ENCODE measurements at places on chromosomes 4 and X.

GRCh38 chr4:90226734-90227133, 99.5 kb downstream of the CCSER1 start:
- DNase-seq: no peak

- no peak for DNase-seq
Observed at GRCh38 chr4:9979101-9979701, 42.1 kb downstream of the SLC2A9 start.

GRCh38 chrX:6382284-6382683, 152.6 kb downstream of the VCX3A start:
- DNase-seq: no peak

DNA sequence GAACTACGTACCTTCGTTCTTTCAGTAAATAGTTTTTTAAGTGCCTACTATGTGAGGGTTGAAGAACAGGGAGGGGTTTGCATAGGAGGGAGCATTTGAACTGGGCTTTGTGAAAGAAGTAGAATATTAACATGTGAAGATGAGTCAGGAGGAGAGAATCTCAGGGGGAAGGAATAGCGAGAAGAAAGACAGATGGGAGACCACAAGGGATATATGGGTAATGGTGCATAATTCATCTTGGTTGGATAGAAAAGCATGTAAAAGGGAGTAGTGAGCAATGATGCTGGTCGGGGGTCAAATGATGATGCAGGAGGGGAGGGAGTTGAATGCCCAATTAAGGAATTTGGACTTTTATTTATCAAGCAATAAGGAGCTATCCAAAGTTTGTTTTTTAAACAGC, 52.7 kb downstream of the TMEM164 start:
- DNase-seq: no peak

- DNase-seq: no peak
Observed at GRCh38 chr4:77505275-77505957, 100.2 kb upstream of the CXCL13 start.

GRCh38 chr4:2049381-2049780, 9.7 kb upstream of the NAT8L start:
- no peak for DNase-seq

DNA sequence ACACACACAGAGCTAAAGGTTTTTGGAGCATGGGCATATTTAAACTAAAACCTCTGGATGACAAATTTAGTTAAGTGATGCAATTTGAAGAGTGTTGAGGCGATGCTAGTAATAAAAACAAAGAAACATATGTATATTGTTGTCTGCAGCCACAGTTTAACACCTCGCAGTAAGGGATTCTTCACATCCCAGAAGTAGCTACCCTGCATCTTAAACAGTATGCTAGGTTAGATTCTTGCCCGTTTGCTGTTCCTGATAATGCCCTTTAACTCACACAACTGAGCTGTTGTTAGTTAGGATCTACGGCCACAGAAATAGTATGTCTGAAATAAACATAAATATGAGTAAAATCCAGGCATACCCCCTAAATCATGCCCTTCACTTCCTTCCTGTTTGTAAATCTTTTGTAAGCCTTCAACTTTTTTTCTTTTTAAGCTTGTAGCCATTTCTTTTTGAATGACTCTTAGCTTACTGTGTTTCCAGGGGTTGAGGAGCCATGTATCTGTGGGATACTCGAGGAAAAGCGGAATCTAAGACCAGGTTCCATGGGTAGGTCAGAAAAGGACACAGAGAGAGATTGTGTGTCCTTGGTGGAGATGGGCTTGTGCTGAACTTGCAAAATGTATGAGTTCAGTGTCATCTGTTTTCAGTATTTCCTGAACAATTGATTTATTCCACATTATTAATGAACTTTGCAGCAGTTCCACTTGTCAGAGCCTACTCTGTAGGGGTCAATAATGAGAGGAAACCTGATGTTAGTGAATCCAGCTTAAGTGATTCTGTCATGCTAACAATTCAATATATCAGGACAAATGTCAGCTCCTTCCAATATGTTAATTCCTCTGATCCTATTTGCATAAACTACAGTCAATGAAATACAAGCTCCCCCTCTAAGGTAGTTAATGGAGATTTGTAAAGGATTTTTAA, 349.6 kb downstream of the GPAT3 start:
- no peak for DNase-seq

GRCh38 chr4:4733663-4734062, 125.8 kb upstream of the MSX1 start:
- DNase-seq: no peak

DNA sequence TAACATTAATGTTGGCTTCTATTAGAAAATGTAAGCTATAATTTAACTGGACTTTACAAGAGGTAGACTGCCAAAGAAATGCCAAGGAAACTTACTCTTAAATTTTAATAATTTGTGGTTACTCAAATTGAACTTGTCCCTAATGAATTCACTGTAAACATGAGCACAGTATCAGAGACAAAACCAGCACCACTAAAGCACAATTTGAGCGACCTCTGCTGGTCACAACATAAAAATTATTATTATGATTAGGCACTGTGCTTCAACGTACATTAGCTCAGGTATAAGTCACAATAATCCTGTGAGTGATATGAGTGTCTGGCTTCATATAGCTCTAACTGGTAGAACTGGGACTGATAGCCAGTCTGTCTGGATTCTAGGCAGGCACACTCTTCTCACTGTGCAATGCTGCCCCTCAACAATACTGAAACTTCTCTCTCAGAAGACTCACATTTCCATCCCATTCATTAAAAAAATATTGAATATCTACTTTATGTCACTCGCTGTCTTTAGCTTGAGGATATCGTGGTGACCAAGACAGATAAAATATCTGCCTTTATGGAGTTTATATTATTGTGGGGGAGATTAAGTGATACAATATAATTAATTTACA, 8.0 kb downstream of the NUDT6 start:
- DNase-seq: no peak

GRCh38 chr4:95249426-95250021, 299.2 kb downstream of the UNC5C start:
- no peak for DNase-seq

GRCh38 chr4:102022343-102022742, 231.8 kb downstream of the BANK1 start:
- no peak for DNase-seq

Data from lower leg skin (tissue), 4 donors.